ENCODE measurements at places on chromosomes 1 and 21.

DNA sequence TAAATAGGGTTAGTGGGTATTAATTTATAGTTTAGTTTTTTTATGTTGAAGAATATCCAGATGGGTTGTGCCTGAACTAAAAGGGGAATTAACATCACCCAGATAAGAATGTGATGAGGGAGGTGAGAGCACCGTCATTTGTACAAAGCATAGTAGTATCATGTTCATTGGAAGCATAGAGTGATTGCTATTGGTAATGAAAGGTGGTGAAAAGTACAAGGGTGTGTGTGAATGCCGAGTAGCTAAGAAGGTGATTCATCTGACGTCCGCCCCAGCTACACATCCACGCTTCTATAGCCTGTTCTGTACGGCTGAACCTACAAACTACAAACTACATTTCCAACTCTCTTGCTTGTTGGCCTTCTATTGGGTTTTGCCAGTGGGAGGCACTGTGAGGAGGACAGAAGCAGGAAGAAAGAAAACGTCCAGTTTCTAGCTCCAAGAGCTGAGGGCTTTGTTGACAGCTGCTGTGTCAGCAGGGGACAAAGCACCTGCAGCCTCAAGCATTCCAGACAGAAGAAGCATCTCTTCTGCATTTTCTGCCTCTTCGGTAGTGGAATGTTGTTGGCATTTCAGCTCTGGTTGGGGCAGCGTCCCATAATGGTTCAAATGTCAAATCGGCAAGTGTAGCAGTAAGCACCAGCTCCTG lies 404.8 kb downstream of the KCTD3 start:
- no peak for DNase-seq

GRCh38 chr1:181023265-181024057 lies 791 bp upstream of the STX6 start:
- no peak for DNase-seq

DNA sequence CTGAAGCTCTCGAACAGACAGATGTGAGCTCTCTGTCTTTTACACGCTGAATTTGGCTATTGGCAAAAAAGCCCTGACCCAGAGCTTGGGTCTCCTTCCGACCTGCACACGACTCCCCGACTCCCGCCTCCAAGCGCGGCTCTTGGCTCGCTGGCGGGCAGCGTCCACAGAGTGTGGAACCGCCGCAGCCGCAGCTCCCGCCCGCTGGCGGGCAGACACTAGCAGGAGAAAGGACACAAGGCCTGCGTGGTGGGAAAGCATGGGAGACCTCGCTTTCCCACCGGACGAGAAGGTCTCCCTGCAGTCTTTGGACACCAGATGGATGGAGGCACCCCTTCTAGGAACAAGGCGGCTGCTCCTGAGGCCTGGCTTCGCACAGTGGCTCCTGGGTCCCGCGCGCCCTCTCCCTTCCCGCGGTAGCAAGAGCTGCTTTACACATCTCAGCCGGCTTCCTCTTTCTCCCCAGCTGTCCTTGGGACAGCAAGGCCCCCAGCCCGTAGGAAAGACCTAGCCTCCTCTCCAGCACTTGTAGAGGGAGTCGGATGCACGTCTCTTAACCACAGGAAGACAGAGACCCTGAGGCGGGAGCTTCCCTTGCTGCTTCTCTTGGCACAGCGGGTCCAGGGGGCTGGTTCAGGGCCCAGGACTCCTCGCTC lies 92.1 kb downstream of the PRKAB2 start:
- no peak for DNase-seq

DNA sequence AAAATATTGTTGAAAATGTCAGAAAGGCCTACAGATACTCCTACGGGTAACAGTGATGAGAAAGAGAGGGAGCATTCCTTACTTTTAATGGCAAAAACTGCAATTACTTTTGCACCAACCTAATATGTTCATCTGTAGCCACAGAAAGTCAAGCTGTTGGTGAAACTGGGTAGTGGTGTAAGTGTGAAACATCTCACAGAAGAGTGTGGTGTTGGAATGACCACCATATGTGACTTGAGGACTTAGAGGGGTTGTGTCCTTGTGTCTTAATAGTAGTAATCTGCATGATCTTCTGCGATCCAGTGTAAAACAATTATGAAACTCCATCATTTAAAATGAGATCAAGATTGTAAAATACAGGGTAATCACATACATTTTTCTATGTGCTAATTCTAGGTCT lies 320.7 kb downstream of the ADGRL2 start:
- no peak for DNase-seq

GRCh38 chr1:88680471-88680870 lies 3.6 kb upstream of the PKN2 start:
- DNase-seq: no peak

GRCh38 chr1:206863266-206863665 lies 2.2 kb upstream of the IL20 start:
- no peak for DNase-seq

DNA sequence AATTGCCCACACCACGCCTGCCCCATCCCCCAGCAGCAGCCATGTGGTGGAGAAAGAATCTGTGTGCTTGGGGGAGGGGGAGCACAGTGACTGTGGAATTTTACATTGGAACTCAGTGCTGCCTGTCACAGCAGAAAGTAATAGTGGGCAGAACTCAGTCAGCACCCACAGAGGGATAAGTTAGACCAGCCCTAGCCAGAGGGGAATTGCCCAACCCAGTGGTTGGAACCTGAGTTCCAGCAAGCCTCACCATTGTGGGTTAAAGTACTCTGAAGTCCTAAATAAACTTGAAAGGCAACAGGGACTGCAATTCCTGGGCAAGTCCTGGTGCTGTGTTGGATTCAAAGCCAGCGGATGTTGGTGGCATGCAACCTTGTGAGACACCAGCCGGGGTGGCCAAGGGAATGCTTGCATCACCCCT lies 88.8 kb downstream of the MRPL39 start:
- no peak for DNase-seq

DNA sequence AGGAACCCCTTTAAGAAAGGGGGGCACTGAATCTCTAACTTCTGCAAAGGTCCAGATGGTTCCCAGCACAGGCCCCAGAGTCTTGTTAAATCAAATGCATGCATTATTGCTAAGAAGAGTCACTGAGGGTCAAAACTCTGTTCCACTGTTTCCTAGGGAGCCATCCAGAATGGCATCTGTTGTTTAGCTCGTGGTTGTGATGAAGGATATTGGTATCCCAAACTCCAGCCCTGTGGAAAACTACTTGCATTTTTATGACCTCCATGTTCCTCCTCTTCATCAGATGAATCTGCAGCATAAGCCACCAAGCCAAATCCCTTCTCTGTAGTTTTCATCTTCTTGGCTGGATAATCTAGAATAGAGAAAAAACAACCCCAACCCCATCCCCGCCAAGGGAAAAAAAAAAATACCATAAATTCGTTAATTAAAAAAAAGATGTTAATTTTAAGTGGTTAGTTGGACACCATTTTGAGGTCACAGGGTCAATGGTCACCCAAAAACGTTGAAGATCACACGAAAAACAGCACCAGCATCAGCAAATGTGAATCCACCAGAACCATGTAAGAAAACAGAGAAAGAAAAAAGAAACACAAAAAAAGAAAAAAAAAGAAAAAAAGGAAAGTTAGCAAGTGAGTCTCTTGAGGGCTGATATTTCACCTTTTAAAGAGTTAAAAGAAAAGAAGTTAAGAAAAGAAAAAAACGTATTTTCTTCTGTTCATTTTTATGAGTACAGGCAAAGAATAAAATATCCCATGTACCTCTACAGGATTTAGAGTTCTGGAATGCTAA lies 3.0 kb upstream of the RIT1 start:
- no peak for DNase-seq

DNA sequence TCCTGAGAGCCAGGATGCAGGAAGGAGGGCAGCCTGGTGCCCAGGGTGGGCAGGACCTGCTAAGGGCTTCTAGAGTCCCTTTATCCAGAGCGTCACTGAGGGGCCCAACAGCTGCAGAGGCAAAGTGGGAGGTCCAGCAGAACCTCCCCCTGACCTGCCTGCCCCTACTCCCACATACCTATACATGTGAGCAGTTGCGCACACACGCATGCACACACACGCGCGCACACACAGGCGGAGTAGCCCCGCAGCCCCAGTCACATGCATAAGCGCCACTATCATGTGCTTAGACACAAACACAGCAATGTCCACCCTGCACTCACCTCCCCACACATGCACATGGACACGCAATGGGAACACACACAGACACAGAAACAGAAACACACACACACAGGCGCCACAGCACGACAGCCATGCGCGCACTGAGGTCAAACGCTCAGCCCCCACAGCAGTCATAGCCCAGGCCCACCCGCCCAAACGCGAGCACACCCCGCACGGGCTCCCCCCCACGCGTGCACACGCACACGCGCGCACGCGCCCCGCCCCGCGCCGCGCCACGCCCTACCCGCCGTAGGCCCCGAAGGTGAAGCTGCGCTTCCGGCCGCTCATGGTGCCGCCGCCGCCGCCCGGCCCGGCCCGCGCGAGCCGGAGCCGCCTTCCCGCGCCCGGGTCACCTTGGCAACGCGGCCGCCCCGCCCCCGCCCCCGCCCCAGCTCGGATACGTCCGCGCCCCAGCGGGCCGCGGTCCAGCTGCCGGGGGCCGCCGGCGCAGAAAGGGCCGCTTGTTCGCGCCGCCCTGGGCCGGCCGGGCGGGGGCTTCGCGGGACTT lies 17.7 kb downstream of the RAP1GAP start:
- no peak for DNase-seq

DNA sequence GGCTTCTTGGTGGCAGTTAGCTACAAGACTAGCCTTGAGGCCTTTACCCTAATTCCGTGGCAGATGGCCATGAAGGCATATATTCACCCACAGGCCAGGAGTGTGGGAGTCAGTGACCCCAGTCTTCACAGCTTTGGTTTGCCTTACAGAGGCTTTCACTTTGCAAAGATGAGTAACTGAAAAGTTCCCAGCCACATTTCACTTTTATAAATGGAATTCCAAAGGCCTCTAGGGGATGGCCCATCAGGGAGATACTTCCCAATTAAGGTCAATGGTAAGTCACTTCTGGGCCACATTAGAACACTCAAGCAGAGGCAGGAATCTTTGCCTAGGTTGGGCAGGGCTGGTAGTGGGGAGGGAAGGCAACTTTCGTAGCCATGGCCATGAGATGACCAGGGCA lies 13.1 kb upstream of the HEYL start:
- no peak for DNase-seq

- no peak for DNase-seq
These were observed 44.3 kb downstream of the PCP4 start for GRCh38 chr21:39911286-39912199.

- DNase-seq: peak; percentile 81
These were observed 9.8 kb downstream of the PLEKHO1 start for GRCh38 chr1:150159550-150159949.

- DNase-seq: no peak
These were observed 19.3 kb downstream of the DOP1B start for GRCh38 chr21:36175771-36176565.

- DNase-seq: no peak
These were observed 158.7 kb upstream of the IRF2BP2 start for GRCh38 chr1:234768569-234769283.

- DNase-seq: no peak
These were observed 270.3 kb downstream of the RWDD3 start for GRCh38 chr1:95504321-95504720.

- DNase-seq: no peak
These were observed 188.7 kb upstream of the SAMSN1 start for GRCh38 chr21:14734833-14735232.

- no peak for DNase-seq
These were observed 827 bp downstream of the FMN2 start for GRCh38 chr1:240092301-240093119.

DNA sequence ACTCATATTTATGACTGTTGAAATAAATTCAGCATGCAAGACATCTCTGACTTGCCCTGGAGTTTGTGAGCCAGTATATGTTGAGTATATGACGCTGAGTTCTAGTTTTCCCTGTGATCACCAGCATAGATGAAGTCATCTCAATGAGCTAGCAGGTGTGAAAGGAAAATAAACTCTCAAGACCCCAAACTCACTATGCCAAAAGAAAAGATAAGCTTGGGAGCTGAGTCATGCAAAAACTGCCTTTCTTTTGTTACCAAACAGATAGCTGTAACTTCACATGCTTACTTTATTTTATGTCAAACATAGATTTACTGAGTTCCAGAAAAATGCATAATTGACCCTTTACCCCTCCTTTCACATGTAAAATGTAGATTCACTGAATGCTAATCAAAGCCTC lies 52.9 kb downstream of the SERBP1 start:
- no peak for DNase-seq

DNA sequence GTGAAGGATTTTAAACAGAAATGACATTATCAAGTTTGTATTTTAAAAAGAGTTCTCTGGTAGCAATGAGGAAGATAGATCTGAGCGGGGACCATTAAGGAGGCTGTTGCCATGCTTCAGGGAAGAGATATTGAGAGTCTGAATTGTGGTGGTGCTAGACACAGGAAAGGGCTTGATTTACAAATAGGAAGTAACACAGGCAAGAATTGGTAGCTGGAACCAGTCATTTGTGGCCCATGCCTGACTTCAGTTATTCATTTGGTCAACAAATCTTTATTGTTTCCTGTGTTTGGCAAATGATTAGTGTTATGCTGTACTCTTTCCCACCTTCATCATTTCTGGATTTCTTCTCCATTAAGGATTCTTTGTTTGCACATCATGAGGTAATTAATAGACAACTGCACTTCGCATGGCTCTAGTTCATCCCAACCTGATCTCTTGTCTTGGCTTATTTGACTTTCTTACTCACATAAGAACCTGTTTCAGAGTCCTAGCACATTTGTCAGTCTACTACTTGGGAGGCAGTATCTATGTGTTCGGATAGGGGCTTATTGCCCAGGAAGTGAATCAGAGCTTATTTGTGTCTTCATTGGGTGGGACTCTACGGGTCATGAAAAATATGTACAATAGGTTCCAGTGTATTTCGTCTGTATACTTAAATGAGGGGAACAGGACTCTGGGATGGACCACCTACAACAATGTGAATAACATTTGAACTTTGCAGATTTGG lies 32.3 kb downstream of the EEIG2 start:
- peak; percentile 21 for DNase-seq

DNA sequence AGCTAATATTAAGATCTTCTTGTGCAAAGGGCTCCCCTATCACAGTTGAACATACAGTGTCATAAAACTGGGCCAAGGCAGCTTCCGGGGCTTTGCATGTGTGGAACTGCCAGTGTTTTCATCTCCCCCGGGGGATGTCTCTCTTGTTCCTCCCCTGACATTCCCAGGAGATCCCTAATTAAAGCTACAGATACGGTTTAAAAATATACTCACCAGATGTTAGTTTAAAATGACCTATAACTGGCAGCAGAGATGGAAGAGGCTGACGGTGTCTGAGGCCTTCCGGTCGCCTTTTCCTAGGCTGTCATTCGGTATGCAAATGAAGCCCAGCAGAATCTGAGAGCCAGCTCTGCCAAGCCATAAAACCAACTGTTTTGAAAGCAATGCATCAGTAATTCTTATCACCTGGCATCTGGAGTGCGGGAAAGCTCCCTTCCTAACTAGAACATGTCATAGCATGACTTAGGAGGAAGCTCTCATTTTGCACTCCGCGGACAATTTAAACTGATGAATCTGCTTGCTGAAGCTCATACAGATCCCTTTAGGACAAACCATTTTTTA lies 436.5 kb upstream of the VAMP3 start:
- no peak for DNase-seq

DNA sequence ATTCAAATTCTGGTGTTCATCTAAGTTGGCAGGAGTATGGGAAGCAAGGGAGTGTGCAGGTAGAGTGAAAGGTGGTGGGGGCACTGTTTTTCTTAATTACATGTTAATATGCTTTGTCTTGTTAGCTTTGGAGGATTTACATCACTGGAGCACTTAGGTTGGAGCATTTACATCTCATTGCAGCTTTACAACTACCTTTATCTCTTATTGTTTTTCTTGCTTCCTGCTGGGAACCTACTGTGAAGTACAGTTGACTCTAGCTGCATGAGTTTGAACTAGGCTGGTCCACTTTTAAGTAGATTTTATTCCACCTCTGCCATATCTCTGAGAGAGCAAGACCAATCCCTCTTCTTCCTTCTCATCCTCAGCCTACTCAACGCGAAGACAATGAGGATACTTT lies 554.8 kb upstream of the B3GALT2 start:
- DNase-seq: no peak

All from suppressor macrophage treated with lipopolysaccharide for 4 hours (primary cell).